ENCODE measurements at places on chromosomes 3 and 15. TPM values are rescaled to one million over a fixed set of nuclear protein-coding genes. Genes with fewer than 3 reads are reported as not detected.

GRCh38 chr3:29057326-29057725, 223.5 kb upstream of the RBMS3 start:
- DNase-seq = no peak

DNA sequence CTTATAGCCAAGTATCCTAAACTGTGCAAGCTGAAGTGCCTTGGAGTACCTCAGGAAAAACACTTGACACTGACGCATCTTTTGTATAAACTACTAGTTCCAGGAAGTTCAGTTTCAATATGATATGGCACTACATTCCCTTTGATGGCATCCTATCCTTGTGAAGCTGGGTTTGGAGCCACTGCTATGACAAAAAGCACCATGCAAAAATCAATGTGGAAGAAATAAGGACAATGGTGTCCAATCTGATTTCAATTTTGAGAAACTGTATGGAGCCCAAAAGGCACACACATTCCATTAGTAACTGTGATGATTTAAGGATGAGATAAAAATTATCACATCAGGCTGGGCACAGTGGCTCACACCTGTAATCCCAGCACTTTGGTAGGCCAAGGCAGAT, 5.6 kb downstream of the RPS27L start:
- DNase-seq = no peak

Gene FBXO40
- total RNA-seq = 0.08 TPM

Gene FYTTD1
- total RNA-seq = 76.8 TPM

DNA sequence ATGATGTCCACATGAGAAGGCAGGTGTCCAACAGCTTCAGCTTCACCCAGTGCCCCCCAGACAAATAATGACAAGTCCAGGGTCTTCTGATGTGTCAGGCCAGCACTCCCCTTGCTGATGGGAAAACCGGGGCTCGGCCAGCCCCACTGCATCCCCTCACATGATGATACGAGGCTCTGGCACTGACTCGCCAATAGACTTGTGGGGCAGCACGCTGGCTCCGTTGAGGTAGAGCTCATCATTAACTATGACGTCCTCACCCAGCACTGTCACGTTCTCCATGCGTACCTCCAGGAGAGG, 2.1 kb upstream of the AMIGO3 start:
- no peak for DNase-seq

DNA sequence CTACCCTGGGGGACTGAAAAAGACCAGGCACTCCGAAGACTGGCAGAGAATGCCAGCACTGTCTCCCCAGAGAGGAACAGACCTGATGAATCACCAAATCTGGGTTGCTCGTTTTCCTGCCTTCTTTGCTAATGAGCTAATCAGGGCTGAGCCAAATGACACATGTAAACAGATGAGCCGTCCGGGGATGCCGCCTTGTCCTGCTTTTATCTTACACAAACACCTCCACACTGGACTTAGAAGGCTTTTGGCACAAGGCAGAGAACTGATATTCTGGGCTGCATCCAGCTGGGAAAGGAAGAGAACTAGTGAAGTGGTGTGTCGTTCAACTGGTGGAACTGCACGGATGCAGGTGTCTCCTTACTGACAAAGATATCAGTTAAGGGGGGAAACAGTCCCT, 88.1 kb downstream of the MECOM start:
- no peak for DNase-seq

Gene ROBO2
- total RNA-seq = 32.3 TPM

GRCh38 chr15:83587091-83587490, 66.8 kb upstream of the ADAMTSL3 start:
- no peak for DNase-seq

GRCh38 chr15:65901336-65901735, 32.0 kb downstream of the RAB11A start:
- no peak for DNase-seq

Gene ROPN1
- total RNA-seq = 33.4 TPM

- DNase-seq = no peak
Measured at GRCh38 chr3:30438126-30438525, 168.3 kb upstream of the TGFBR2 start.

GRCh38 chr3:70919091-70919490, 606.7 kb upstream of the MDFIC2 start:
- DNase-seq = no peak

Gene CHAC1
- total RNA-seq = 91.0 TPM

Gene ARNT2
- total RNA-seq = 39.4 TPM

Gene SPATA12
- total RNA-seq = 0.69 TPM

Gene BFSP2
- 0.40 TPM for total RNA-seq

- DNase-seq = no peak
Measured at GRCh38 chr3:127590282-127590592, 296 bp downstream of the TPRA1 start.

DNA sequence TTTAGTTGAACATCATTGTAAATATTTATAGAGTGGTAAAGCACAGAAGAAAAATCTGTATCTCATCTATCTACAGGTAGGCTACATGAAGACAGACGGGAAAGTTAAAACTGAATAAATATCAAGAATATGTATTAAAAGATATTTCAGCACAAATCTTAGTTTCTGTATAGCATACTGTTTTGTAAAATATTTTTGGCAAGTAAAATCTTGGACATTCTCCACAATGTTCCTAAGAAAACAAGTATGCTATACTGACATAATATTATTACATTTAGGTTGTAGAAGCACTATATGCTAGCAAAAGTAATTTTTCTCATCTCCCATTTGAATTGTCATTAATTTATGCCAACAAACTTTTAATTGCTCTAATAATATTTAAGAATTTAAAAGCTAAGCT, 326.4 kb upstream of the ARL6 start:
- no peak for DNase-seq

Gene DUOXA1
- total RNA-seq = not detected

DNA sequence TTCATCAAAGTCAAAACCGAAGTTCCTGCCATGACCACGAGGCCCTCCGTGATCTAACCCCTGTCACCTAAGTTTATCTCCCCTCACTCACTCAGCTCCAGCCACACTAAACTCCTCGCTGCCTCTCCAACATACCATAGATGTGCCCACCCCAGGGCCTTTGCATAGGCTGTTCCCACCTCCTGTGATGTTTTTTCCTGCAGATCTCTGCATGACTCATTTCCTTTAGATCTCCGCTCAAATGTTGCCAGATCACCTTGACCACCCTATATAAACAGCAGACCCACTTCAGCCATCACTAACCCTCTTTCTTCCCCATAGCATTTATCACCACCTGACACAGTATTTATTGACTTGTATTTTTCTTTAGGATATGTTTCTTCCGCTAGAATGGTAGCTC, 58.5 kb downstream of the HRH1 start:
- no peak for DNase-seq

DNA sequence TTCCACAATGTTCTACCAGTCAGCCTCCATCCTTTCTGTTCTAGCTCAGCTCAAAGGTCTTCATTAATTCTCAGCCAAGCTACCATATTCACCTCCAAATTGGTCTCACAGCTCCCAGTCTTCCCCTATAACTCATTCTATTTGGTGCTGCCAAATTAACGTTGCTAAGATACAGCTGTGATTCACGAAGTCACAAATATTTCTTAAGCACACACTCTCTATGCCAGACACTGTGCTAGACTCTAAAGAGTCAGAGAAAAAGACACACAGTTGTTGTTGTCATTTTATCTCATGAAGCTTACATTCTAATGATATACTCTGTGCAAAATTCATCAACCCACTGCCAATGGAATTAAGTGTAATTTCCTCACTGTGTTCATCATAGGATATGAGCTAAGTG, 102.8 kb downstream of the FRMD5 start:
- DNase-seq = no peak

DNA sequence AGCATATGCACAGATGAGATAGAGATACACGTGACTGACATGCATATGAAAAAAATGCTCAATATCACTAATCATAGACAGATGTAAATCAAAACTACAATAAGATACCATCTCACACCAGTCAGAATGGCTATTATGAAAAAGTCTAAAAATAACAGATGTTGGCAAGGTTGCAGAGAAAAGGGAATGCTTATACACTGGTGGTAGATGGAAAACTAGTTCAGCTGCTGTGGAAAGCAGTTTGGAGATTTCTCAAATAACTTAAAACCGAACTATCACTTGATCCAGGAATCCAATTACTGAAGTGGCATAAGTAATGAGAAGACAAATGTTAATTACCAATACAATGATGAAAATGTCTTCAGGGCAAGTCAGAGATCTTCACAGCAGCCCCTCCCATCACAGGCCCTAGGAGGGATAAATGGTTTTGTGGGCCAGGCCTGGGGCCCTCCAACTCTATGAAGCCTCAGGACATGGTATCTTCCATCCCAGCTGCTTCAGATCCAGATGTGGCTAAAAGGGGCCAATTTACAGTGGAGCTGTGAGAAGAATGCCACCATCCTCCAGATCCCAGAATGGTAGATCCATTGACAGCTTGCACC, 71.4 kb upstream of the PLSCR4 start:
- no peak for DNase-seq
